ENCODE measurements at places on chromosomes 3 and 15. TPM values are rescaled to one million over a fixed set of nuclear protein-coding genes. Genes with fewer than 3 reads are reported as not detected.

DNA sequence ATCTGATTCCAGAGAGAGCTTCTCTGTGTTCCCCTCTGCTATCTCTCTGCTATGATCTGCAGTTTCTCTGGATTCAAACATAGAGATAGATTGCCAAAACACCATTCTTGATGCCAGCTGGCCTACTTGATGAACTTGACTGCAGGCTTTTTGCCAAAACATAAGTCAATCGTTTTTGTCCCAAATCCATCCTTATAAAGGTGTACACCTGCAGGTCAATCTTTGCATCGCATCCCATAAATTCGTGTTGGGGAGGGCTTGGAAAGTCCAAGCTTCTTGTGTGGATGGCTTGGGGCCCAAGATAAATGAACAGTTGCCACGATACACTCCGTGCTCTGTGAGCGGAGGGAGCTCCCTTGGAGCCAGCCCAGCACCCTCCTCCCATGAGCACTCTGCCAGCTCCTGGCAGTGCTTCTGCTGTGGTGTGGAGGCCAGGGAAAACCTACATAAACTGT is 2.7 kb downstream of the CERS3 start:
- DNase-seq: peak; percentile 91

DNA sequence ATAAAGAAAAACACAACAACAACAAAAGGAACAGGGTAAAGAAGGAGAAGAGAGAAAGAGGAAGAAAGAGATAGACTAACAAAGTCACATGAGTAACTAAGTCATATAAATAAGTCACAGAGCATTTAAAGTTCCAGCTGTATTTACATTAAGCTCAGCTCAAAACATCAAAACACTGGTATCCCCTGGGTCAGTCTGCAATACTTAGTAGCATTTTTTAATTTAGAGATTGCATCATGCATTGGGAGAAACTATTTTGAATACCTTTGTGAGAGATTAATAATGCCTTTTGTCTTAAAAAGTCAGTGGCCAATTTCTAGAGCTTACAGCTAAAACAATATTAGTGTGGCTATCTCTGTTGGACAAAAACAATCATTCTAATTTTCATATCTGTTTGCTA is 78.4 kb downstream of the NEK10 start:
- DNase-seq: peak; percentile 35

The SLC9C1 gene
- 0.15 TPM for polyA plus RNA-seq

The EXD1 gene
- not detected for polyA plus RNA-seq

DNA sequence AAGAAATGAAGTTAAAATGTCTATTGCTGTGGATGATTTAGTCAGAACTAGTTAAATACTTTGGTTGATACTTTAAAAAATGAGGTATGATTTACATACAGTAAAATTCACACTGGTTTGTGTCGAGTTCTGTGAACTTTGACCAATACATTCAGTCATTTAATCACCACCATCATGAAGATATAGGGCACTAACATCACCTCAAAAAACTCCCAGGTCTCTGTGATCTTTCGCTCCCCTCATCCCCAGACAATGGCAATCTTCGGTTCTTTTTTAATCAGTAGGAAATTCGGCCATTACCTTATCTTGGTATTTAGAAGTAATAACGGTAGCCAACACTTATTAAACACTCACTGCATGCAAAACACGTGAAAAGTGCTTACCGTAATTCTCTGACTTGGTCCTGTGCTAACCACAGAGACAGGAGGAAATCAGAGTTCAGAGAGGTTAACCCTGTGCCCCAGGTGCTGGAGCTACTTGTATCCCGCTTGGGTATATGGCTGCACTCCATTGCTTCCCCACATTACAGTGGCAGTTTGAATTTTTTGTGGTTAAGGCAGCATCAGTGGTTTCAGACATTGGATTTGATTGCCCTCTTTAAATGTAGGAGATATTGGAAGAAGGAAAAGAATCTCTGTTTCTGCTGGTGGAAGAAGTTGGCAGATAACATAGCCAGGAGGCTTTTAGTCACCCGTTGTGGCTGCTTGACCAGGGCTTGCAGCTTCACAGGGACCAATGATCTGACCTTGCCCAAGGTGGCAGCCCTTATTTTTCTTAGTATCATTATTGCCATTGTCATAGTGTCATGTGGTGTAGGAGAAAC is 4.2 kb downstream of the PLCL2 start:
- DNase-seq: no peak

DNA sequence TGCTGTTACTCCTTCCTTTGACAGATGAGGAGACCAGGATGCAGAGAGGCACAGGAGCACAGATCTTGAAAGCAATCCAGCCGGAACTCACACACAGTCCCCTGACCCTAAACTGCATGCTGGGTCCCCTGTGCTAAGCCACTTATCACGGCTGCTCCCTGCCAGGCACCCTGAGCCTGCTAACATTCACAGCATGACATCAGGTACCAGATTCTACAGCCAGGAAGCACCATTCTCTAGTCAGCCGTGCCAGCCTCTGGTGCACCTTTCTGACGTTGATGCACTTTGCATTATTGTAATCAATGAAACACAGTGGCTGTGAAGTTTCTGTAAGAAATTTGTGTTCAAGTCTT is 247.3 kb downstream of the OCA2 start:
- DNase-seq: no peak

GRCh38 chr3:174397848-174398247 is 461.3 kb upstream of the NAALADL2 start:
- peak; percentile 31 for DNase-seq

The FYTTD1 gene
- polyA plus RNA-seq: 79.9 TPM

The CHRFAM7A gene
- polyA plus RNA-seq: 1.2 TPM

- peak; percentile 89 for DNase-seq
Measured at GRCh38 chr15:92877416-92877815, 22.7 kb upstream of the CHD2 start.

The MASP1 gene
- 6.1 TPM for polyA plus RNA-seq

DNA sequence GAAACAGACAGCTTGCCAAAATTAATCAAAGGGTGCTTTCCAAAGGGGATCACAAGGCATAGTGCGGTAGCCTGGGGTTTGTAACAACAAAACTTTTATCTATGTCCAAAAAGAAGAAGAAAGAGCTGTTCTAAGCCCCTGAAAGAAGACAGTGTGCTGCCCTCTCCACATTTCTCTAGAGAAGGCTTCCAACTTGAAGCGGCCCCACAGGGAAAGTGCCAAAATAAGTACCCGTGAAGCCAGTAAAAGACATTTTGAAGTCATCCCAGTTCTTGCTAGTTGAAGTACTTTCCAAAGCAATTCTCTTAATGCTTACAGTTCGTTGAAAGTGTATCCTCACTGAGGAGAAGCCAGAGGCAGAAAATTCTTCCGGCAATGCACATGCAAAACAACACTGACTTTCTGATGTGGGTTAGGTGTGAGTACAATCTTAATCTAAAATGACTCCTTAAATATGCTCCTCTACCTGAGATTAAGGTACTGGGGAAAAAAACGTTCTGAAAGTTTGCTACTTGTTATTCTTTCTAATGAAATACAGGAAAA is 21.3 kb downstream of the GPR15 start:
- no peak for DNase-seq

GRCh38 chr3:95148107-95148506 is 1085.2 kb downstream of the NSUN3 start:
- no peak for DNase-seq

- DNase-seq: no peak
Measured at GRCh38 chr3:98530676-98531075, 1.1 kb upstream of the GPR15 start.

DNA sequence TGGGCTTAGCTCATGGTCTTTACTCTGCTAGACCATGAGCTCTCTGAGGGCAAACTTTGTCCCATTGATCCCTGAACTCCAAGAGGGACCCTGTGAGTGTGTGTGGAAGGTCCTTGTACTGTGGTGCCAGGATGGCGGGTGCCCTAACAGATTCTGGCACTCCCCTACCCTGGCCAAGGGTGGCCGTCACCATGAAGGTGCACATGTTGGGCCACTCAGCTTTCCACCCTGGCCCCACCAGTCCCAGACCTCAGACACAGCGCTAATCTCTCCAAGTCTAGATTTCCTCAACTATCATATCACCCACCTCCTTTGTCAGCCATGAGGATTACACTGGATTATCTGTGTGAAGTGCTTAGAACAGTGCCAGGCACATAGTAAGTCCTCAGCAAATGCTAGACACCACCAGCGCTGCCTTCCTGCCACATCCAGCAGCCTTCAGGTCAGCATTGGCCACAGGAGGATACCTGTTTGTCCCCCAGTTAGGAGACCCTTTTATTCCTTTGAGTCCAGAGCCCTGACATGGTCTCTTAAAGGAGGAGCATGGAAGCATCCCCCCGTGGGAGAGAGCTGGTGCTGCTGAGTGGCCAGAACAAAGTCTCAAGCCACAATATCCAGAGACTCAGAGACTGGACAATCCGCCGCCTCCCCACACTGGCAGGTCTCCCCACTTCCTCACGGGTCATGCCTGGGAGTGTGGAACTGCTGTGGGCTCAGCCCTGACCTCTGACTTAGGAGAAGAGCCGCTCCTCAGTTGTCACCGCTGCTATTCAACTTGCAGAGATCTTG is 44.5 kb upstream of the SLCO2A1 start:
- no peak for DNase-seq

DNA sequence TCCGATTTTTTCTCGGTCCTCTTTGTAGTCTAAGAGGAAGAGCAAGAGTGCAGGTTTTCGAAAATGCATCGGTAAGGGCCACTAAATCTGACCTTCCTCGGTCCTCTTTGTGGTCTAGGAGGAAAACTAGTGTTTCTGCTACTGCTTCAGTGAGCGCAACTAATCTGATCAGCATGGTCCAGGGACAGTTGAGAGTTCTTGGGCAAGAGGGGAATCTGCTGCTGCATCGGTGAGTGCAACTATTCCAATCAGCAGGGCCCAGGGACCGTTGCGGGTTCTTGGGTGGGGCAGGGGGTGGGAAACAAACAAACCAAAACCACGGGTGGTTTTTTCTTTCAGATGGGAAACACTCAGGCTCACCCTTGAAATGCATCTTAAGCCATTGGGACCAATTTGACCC is 10.5 kb upstream of the OSBPL11 start:
- no peak for DNase-seq
